Left lung (tissue), 14 donors: ENCODE measurements at places on chromosomes 4 and X.

DNA sequence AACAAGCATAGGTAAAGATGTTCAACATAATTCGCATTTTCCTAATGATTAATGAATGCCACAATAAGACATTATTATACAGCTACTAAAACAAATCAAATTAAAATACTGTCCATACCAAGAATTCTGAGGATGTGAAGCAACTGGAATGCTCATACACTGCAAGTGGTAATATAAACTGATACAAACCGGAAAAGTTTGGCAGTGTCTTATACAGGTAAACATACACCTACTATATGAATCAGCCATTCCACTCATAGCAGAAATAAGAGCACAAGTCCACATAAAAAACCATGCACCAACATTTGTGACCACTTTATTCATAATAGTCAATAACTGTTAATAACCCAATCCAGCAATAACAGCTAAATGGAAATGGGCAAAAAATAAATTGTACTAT, 79.3 kb downstream of the FBXW7 start:
- no peak for DNase-seq

GRCh38 chrX:131058136-131058868, at the start of gene ARHGAP36:
Gene ARHGAP36 (plus strand): TSS chrX:131058346. CDS start chrX:131081666, 23,320 bp downstream.
- no peak for DNase-seq

DNA sequence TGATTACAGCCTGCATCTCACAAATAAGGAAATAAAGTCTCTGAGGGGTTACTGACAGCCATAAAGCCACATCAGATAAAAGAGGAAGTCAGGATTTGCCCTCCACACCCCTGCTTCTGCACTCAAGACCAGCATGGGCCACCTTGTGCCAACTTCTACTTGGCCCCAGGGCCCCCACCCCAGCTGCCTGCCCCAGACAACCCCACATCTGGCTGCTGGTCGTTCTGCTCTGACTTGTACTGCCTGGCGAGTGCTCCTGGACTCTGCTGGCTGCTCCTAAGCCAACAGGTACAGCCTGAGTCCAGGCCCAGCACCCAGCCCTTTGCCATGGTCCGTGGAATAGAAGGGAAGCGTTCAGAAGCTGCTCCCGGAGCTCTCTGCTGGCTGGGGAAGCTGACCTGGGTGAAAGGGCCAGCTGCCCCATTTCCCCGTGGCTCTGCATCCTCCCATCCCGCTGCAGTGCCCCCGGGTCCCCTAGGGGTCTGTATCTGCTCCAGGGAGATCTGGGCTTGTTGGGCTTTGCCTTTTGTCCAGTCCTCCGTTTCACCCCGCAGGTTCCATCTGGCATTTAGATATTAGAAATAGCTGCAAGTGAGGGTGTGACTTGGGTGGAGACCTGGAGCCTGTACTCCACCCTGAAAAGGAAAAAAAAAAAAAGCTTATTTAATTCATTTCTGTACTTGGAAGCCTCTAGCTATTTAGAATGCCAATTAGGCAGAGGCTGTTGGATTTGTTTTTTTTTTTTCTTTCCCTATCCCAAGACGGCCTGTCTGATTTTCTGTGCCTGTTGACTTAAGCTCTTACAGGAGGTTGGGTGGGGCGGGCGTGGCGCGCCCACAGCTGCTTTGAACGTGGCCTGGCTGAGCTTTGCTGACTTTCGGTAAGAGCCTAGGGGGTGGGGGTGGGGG, 194.7 kb downstream of the PTTG2 start:
- peak; percentile 65 for DNase-seq

DNA sequence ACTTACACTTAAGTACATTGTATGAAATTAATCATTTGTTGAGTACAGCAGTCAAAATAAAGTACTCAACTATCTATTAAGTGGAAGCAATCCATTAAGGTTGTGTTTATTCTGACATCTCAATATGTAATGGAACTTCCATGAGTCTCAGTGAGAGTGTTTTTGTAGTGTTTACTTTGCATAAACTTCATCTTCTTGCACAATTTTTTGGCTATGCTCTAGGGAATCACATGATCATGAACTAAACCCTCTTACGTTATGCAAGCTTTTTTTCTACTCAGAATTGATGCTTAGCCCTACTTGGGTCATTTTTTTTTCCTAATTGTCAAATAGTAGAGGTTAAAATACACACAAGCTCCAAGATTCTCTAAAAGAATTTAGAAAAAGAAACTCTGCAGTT, 21.1 kb upstream of the PIGA start:
- DNase-seq, result peak; percentile 81

DNA sequence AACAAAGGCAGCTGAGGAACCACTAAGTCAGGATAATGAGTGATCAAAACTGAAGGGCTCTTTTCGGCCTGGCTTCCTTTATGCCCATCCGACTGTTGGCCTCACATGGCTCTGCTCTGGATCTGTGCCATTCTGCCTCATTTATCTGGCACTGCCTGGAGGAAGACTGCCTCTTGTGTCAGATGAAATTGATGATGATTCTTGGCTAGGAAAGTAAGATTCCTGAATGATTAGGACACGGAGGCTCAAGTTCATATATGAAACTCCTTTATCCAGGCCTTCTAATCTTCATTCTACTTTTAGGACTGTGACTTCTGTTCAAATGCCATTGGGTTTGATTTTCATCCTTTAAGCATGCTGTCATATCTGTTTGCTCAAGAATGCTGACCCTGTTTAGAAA, 475.4 kb upstream of the RPS6KA3 start:
- DNase-seq, result no peak

DNA sequence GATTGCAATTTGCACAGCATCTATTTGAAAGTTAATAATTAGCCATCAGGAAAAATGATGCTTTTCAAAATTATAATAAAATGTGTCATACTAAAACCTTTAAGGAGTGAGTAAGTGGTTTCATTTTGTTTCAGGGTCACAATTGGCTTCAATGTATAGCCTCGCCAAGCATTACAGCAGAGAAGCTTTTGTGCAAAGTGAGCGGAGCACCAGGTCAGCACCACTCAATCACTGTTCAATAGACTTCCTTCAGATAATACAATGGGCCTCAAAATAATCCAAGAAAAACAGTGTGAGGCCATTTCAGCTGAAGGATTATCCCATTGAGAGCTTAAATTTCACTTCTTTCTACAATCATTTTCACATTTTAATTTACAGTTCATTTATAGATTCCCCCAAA, 409.2 kb upstream of the SLIT2 start:
- DNase-seq, result no peak

- no peak for DNase-seq
Observed at GRCh38 chrX:40189637-40190036, 91.9 kb upstream of the BCOR start.
